ENCODE measurements at places on chromosomes 4 and X. TPM values are rescaled to one million over a fixed set of nuclear protein-coding genes. Genes with fewer than 3 reads are reported as not detected.

UCP1 gene
- total RNA-seq: not detected

WAS gene
- 92.0 TPM for total RNA-seq

EPGN gene
- not detected for total RNA-seq

CT45A3 gene
- total RNA-seq: not detected

ASB11 gene
- total RNA-seq: not detected

SLC7A11 gene
- total RNA-seq: 0.30 TPM

CLCN4 gene
- total RNA-seq: 0.43 TPM

KCNIP4 gene
- total RNA-seq: not detected

PRICKLE3 gene
- total RNA-seq: 8.0 TPM

ADH1A gene
- total RNA-seq: not detected

CPZ gene
- total RNA-seq: not detected

ANOS1 gene
- total RNA-seq: 0.10 TPM

VSIG4 gene
- total RNA-seq: 0.54 TPM

ATP2B3 gene
- total RNA-seq: 0.13 TPM

GABRE gene
- total RNA-seq: not detected

EFHC2 gene
- 1.2 TPM for total RNA-seq

MGST2 gene
- 3.1 TPM for total RNA-seq

RHOXF2 gene
- total RNA-seq: 0.10 TPM

TASL gene
- total RNA-seq: 2.5 TPM

RAB41 gene
- not detected for total RNA-seq

LONRF3 gene
- 7.6 TPM for total RNA-seq

SLC2A9 gene
- total RNA-seq: 4.4 TPM

SLC26A1 gene
- total RNA-seq: 0.44 TPM

PCDH18 gene
- 0.20 TPM for total RNA-seq

Measured in T-cell (primary cell).